ENCODE measurements at places on chromosomes 4 and X.

DNA sequence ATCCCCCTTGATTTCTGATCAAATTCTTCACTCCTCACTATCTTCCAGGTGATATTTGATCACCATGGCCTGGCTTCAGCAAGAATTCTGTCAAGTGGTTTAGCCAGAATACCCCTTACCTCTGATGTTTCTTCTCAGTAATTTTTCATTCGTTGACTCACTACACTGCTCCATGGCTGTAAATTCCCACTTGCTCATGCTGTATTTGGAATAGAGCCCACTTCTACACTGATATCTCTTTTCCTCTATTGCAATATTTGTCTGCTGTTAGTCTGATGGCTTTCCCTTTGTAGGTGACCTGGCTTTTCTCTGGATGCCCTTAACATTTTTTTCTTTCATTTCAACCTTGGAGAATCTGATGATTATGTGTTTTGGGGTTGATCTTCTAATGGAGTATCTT is 73.9 kb upstream of the DIPK2B start:
- DNase-seq, result no peak

GRCh38 chr4:107837776-107838618 is 13.3 kb downstream of the SGMS2 start:
- DNase-seq, result no peak

GRCh38 chr4:151841107-151841506 is 80.3 kb upstream of the GATB start:
- DNase-seq, result no peak

DNA sequence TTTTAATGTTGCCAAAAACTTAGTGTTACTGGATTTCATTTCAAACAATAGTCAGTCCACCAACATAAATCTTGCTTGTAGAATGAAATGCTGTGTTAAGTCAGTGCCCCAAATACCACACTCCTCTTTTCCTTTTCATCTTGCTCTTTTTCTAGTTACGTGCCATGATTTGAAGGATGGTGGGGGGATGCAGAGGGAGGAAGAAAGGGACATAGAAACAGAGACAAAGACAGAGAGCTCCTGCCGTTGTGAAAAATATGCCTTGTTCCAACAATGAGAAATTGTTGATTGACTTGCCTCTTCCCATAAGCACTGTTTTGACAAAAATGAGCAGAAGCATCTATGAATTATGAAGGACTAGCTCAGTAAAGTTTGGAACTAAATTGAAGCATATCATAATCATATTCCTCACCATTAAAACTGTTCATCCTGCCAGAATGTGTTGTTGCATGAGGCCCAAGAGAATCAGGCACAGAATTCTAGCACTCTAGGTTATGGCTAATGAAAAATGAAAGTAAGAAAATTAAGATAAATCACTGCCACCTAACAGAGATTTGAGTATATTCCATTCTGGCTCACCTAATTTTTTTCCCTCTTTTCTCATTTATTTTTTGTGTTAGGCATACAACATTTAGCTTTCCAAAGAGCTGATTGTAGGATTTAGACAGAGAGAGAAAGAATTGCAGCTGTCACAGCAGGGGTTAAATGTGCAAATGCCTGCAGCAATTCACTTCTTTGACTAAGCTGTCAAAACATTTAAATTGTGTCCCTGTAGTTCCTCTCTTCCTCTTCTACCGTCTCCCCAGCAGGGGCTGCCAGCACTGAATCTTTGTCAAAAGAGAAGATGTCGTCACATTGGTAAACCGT is 111.6 kb upstream of the PTPN13 start:
- DNase-seq, result peak; percentile 86

DNA sequence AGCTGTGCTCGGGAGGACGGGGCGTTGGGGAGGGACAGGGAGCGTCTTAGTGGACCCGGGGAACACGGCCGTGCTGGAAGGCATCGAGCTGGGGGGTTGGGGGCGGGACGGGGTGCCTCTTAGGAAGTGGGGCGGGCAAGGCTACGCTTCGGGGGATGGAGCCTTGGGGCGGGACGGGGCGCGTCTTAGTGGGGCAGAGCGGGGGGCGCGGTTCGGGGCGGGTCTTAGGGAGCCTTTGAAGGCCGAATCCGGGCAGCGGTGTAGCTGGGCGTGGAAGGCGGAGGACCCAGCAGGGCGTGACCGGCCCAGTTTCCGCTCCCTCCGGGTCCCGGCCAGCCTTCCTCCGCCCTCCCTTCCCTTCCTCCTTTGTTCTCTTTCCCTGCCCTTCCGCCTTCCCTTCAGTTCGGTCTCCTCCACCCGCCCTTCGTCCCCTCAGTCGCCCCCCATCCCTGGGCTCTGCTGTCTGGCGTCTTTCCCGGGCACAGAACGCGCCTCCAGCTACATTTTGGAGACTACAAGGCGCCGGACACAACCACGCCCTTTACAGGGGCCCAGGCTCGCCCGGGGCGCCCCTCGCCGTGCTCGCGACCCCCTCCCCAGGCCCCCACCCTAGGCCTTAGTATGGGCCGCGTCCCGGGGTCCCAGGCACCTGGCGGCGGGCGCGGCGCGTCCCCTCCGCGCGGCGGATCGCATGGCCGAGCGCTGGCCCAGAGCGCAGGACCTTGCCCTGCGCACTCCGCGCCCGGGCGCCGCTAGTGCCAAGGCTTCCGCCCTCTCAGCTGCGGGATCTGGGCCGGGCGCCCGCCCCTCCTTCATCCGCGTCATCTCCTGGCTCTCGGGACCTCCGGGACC is at the start of gene ARSD:
TSS of gene ARSD (minus strand) at position 757 of the 852 bp plus-strand sequence. CDS start at position 693, 64 bp downstream.
- no peak for DNase-seq

- DNase-seq, result no peak
These were observed 55.2 kb downstream of the ELF4 start for GRCh38 chrX:130055103-130055502.

DNA sequence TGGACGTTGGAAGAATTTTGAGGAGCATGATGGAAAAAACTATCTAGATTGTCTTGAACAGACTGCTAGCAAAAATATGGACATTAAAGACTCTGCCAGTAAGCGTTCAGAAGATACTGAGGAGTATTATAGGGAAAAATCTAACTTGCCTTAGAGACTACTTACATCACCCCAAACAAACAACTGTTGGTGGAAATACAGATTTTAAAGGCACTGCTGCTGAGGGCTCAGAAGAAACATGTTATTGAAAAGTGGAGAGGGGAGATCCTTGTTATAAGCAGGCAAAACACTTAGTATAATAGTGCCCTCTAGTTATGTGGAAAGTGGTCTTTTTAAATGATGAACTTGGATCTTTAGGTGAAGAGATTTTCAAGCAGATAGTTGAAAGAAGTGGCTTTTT is 29.2 kb downstream of the MAD2L1 start:
- DNase-seq, result no peak

DNA sequence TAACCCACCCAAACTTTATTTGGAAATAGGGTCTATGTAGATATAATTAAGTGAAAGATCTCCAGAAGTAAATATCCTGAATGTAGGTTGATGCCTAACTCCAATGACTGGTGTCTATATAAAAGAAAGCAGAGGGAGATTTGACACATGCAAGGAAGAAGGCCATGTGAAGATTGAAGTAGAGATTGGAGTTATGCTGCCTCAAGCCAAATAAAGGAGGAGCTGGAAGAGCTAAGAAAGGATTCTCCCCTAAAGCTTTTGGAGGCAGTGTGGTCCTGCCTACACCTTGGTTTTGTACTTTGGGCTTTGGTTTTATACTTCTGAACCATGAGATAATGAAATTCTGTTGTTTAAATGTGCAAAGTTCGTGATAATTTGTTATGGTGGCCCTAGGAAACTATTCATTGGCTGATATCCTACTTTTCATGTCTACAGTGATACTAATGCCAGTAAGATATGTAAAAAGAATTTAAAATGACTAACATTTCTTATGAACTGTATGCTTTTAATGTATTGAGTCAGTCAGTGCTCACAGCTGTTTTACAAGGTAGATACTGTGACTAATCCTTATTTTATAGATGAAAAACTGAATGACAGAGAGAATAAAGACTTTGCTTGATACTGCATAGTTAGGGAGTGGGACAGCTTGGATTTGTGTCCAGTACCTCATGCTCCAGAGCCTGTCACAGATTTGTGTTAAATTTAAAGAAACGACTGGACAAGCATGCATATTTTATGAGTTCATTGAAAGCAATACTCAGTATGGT is 5.9 kb upstream of the RAB40AL start:
- DNase-seq, result no peak
